SW 1271 (cell line): ENCODE measurements at places on chromosomes 7 and 10.

DNA sequence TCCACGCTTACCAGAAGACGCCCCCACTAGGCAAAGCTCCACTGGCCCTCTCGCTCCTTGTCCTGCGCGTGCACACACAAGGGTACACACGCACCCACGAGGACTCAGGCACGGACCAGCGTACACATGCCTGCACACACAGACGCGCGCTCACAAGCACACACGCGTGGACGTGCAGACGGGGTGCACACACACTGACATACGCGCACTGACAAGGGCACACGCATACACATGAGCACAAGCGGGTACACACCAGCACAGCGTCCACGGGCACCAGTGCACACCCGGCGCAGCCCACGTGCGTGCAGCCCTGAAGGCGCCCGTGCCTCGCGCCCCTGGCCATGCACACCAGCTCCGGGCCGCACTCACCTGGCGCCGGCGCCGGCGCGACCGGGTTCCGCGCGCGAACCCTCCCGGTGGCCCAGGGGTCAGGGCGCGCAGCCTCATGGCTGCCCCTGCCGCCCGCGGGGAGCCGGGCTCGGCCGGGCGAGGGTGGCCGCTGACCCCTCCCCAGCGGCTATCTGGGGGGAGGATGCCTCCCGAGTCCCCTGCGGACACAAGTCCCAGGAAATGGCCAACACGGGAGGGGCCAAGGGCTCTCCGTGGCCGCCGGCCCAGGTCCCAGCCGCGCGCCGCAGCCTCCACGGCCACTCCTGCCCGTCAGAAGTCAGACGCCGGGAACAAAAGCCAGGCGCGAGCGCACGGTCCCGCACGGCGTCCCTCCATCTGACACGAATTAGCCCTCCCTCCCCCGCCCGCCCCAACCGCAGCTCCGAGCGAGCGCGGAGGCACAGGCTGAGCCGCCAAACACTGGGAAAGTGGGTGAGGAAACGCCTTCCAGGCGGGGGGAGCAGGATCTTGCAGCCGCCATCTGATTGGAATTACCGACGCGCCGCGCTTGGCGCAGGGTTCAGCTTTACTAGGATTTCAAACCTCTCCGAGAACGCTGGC lies 45.0 kb downstream of the TNS3 start:
- DNase-seq = no peak

- DNase-seq = no peak
Measured at GRCh38 chr7:108057951-108058481, 55.1 kb upstream of the LAMB1 start.

DNA sequence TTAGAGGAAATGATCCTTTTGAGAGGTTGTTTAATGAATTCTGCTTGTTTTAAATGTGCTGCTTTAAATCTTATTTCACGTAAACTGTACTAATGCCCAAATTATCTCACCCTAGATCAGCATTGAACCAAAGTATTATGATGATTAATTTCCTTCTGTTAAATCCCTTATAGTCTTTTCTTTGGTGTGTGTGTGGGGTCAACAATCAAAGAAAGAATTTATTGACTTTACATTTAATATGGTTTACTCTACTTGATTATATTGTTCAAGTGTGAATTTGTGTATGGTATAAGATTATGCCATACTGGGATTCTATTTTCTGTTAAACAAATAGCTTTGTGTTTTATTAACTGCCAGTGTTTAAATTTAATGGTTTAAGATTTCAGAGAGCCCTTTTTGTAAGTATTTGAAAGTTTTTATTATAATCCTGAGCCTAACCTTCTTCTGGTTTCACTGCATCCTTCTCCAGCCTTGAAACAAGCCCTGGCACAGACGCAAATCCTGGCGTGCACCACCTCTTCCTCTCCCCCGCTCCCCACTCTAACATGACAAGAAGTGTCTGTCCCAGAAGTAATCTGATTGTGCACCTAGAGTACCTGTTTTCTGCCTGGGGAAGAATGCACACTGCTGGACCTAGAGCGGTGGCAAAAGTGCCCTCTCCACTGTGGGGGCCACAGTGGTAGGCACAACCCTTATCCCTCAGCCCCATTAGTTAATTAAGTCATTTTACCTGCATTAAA lies 70.6 kb downstream of the KAT6B start:
- no peak for DNase-seq

DNA sequence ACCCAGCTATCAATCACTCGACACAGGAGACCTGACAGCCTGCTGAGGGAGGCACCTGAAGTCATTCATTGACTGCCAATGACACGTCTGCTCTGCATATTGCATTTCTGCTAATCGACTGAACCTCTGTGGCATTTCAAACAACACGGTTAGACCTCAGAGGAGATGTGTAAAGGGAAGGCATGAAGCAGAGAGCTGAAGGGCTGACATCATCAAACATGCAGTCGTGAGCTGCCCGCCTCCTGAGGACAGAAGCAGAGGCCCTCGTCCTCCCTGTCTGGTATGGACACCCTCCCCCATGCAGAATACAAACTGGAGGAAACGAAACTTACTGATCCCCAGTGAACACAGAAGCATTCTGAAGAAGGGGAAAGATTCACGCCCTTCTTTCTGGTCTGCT lies 462.6 kb upstream of the MGMT start:
- no peak for DNase-seq

- DNase-seq = no peak
Measured at GRCh38 chr10:105797234-105797890, 1156.3 kb downstream of the SORCS3 start.

GRCh38 chr7:4958477-4959301 lies at the start of gene MMD2:
MMD2 (minus strand) TSS chr7:4959187; CDS start chr7:4959017, 170 bp downstream.
- no peak for DNase-seq

- no peak for DNase-seq
Measured at GRCh38 chr10:22170582-22170981, 47.2 kb downstream of the EBLN1 start.

DNA sequence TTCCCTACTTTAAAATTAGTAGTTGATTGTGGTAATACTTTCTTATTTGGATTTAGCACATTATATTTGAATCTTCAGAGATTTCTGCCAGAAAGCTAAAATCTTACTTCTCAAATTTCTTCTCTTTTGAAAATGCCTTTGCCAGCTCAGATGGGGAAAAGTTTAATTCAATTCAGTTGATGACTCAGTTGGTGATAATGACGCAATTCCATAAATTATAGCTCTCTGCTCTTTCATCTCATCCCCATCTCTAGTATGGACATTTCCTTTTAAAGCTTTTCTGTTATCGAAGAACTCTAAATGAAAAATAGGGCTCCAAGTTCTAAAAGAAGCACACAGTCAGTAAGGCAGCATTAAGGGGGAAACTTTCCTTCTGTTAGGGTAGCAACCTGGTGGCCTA lies 25.5 kb downstream of the RNLS start:
- no peak for DNase-seq

DNA sequence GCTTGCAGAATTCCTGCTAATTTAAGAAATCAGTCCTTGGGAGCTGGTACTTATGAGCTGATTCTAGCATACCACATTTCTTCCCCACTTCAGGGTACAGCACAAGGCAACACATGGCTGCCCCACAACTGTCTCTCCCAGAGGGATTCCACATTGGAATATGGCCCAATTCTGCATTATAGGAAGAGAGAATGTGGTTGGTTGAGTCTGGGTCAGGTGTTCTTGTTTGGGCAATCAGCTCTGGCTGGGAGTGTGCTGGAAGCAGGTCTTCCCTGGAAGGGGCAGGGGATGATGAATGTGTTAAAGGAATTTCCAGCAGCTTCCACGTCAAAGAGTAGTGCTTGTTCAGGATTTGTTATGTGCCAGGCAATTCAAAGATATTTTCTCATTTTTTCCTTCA lies 95.7 kb downstream of the BUB3 start:
- no peak for DNase-seq

DNA sequence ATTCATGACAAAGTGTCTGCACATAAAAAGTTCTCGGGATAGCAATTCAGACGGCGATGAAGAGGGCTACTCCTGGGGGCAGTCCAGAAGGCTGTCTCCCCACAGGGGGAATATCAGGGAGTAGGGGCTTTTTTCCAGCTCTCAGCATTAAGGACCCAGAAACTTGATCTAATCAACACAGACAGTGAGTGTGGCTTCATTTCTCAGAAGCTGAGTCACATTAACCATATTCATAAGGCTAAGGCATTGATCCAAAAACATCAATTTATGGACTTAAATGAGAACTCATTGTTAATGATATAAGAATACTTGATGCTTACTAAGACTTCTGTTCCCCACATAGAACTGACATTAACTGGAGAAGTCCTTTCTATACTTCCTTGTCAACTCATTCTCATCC lies 87.5 kb upstream of the AOAH start:
- no peak for DNase-seq

DNA sequence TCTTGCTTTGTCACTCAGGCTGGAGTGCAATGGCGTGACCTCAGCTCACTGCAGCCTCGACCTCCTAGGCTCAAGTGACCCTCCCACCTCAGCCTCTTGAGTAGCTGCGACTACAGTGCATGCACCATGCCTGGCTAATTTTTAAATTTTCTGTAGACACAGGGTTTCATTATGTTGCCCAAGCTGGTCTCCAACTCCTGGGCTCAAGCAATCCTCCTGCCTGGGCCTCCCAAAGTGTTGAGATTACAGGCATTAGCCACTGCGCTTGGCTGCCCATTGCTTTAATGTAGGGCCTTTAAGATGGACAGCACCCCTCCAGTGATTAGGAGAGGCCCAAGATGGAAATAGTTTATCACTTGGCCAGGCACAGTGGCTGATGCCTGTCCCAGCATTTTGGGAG lies 39.4 kb downstream of the NIPSNAP2 start:
- DNase-seq = no peak

DNA sequence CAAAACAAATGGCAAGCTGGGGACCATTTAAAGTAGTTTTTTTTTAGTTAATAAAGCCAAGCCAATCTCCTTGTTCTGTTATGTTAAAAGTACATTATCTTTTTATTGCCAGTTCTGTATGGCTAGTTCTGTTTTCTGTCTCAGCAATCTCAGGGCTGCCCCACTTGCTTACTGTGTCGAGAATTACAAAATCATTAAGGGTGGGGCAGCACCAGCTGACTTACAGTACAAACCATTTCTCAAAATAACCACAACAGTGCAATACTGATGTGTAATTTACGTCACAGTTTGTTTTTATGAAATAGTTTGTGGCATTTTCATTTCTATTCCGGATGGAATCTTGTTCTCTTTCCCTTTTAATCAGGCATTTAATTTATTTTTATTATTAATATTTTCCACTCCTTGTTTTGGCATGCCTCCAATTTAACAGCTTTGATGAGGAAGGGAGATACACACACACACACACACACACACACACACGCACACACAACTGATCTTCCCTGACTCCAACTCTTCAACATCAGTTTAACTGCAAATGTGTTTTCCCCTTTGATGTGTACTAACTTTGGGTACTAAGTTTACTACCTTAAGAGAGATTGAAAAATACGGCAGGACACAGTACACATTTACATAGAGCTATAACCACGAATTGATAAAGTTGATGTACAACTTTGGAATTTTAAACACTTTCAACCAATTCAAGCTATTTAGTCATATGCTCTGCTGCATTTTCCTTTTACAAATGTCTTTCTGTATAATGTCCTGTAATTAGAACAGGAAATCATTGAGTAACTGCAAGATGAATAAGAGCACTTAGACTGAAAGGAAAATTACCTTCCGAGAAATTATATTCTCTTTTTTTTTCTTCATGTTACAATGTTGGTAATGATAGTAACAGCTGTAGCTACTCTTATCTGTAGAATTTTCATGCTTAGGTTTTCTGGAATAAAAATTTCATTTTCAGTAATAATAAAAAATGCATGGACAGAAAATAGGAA lies 91.5 kb downstream of the ARID5B start:
- no peak for DNase-seq

- no peak for DNase-seq
Measured at GRCh38 chr7:1749864-1750466, 79.9 kb downstream of the ELFN1 start.

DNA sequence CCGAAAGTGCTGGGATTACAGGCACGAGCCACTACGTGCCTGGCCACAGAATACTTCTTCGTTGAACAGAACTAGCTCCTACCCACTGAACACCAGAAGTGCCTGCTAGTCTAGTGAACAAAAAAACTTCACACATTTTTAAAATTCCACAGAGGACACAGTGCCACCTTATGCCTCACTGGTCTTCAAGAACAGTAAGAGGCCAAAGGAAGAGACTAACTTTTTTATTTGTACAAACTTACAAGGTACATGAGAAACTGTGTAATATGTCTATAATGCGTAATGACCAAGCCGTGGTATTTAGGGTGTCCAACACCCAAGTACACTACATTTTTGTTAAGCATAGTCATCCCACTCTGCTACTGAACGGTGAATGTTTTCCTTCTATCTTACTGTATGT lies 144.4 kb upstream of the PTER start:
- DNase-seq = no peak
